Frontal cortex (tissue), 4 donors: ENCODE measurements at places on chromosomes 2 and 18. TPM values are rescaled to one million over a fixed set of nuclear protein-coding genes. Genes with fewer than 3 reads are reported as not detected.

Gene SMAD4
- 63.2 TPM for total RNA-seq

Gene CXCR1
- total RNA-seq, result under 0.01 TPM

Gene C2orf72
- total RNA-seq, result 27.7 TPM

Gene SGPP2
- 0.82 TPM for total RNA-seq

Gene MAP3K19
- 0.41 TPM for total RNA-seq

Gene RBKS
- 3.7 TPM for total RNA-seq

Gene STAT4
- 5.3 TPM for total RNA-seq
